Natural killer cell (primary cell): ENCODE measurements at places on chromosomes 3 and 15.

DNA sequence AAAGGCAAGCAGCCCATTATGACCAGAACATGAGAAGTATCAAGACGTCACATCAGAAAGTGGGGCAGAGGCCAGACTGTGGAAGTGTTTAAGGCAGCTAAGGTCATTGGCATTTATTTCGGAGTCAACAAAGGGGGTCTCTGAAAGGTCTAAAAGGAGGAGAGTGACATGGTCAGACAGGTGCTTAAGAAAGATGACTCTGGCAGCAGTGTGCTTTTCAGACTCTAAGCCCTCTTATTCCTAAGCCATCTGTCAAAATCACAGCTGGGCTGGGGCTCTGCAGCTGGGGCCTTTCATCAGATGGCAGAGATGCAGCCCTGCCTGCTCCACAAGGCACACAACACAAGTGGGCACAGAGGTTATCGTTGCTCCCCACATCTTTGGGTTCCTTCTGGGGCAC, 14.0 kb downstream of the FBXL22 start:
- DNase-seq: no peak

DNA sequence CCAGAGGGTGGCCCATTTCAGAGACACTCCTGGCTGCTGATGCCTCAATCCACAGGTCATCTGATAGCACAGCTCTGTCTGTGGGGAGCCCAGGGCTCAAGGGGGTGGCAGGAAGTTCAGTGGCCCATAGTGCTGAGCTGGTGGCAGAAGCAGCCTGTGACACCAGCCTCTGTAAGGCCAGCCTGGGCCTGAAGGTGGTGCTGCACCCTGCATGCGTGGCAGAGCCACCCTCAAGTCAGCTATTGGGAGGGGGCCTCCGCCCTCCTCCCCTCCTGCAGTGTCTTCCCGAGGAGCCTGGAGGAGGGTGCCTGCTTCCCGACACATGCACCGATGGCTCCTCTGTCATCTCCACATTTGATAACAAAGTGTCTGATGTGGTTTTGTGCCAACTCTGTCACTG, 3.0 kb downstream of the PLA1A start:
- DNase-seq: peak; percentile 34

DNA sequence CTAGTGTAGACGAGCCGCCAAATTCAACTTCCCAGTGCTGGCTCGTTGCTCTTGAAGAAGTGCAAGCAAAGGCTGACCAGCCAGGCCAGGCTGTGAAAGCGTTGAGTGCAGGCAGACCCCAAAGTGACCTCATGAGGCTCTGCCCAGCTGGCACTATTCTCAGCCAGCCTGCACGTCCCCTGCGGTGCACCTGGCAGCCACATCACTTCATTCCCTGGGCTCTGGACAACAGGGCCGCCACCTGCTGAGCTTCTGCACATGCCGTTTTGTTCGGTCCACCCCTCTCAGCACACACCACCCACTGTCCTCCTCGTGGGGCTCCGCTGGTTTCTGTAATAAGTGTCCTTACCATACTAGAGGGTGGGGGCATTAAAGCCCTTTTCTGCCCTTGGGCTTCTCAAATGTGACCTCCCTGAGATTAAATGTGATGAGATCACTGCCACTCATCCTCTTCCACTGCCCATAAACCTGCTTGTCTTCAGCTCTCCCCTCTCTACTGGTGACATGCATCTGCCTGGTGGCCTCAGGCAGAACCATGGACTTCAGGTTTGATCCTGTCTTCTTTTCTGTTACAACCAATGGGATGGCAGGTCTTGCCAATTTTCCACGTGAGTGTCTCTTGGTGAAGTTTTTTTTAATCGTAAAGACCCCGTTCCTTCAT, 6.1 kb downstream of the RASGRF1 start:
- DNase-seq: no peak

GRCh38 chr15:52290800-52291199, 4.8 kb downstream of the MYO5C start:
- no peak for DNase-seq

DNA sequence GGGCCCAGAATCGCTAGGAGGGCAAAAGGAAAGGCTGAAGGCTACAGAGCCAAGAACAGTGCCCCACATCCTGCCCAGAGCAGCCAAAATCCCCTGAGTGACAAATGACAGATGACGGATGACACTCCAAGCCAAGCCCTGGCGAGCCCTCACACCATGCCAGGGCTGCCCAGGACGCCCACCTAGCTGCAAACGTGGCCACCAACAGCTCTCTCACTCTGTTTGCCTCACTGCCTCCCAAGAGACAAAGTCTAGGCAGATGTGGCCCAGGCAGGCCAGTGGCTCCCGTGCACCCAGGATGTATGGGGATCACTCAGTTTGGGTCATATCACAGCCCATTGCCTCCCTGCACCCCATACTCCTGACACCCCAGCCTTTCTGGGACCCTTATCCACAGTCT, 270.1 kb upstream of the NSMCE3 start:
- DNase-seq: no peak

GRCh38 chr15:29316422-29316821, 46.8 kb upstream of the NSMCE3 start:
- no peak for DNase-seq

DNA sequence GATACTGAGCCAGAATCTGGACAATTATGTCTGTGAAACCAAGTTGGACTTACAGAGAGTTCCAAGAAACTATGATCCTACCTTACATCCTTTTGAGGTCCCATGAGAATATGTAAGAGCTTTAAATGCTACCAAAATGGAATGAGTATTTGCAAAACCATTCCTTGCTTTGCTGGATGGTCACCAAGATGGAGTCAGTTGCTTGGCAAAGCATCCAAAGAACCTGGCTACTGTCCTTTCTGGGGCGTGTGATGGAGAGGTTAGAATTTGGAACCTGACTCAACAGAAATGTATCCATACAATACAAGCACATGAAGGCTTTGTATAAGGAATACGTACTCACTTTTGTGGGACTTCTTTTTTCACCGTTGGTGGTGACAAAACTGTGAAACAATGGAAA, 36.2 kb downstream of the AP4E1 start:
- DNase-seq: no peak
